ENCODE measurements at places on chromosomes 3 and 15.

DNA sequence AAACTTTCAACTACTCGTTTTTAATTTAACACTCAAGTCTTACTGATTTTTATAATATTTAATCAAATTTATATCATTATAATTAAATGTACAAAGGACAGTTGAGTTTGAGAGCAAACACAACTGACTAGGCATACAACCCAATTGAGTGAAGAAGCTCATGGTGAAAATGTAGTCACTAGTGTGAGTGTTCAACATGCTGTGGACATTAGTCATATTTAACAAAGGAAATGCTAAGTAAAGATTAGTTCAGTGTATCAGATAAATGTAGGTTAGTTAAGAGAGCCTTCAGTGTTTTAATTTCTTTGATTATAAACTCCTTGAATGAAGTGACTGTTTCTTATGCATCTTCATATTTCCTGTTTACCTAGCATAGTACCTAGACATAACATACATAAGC is 444.2 kb upstream of the GOLIM4 start:
- DNase-seq = no peak

- no peak for DNase-seq
These were observed 30.6 kb downstream of the HOMER2 start for GRCh38 chr15:82921939-82922338.

DNA sequence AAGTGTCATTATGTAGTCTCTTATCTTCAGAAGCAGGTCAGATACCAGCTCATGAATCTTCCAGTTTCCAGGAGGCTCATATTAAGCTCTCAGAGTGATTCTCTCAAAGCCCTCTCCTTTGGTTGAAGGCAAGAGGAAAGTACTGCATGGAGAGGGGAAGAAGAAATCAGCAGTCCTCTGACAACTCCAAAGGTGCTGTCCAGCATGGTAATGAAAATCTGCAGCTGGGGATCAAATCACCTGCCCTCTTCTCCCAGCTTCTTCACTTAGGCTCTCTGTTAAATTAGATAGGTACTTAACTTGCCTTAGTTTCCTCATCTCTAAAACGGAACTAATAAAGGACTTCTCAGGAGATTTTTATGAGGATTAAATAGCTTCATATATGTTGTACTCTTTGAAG is 738.8 kb upstream of the GOLIM4 start:
- no peak for DNase-seq

- DNase-seq = peak; percentile 15
These were observed 11.5 kb upstream of the SHF start for GRCh38 chr15:45199136-45199810.

DNA sequence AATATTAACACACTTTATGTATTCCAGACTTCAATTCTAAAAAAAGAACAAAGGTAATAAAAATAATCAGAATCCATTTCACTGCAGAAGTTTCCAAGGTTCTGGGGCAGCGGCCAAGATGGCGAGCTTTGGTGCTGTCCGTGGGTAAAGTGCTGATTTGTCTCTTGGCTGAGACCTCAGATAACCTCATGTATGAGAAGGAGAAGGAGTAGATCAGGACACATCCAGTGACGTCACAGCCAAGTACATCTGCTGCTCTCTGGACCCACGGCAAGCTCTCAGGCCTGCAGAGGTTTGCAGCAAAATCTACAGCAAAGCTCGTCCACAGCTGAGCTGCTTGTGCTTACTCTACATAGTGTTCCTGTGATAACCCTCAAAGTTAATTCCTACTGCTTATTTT is 165.7 kb downstream of the MAGI1 start:
- DNase-seq = no peak

GRCh38 chr3:12392101-12392878 is 92.0 kb upstream of the TSEN2 start:
- no peak for DNase-seq

DNA sequence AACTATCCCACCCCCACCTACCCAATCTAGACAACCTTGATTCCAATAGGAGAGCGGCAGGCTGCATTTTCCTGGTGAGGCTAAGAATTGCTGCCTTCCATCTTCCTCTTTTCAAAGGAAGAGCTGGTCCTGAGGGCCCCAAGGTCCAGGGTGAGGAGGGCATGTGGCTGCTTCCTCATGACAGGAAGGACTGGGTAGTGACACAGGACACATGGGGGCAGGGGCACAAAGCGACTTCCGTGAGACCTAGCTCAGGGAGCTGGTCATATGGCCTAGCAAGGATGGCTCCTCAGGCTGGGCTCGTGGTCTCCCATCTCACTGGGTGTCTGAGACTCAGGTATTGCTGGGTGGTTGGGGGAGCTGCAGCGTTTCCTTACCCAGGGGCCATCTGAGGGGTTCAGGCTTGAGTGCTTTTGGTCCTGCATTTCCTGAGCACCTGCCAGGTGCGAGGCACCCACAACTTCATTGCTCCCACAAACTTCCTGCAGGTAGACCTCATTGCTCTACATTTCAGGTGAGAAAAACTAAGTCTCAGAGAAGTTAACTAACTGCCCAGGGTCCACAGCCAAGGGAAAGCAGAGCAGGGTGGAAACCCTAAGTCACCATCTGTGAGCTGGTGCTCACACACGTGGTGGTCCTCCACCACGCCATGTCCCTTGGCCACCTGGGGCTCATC is 160.0 kb upstream of the TLE3 start:
- DNase-seq = no peak

GRCh38 chr3:134279466-134279865 is 28.8 kb upstream of the RYK start:
- DNase-seq = no peak

GRCh38 chr15:99100245-99101173 is 4.4 kb upstream of the SYNM start:
- DNase-seq = peak; percentile 59

- no peak for DNase-seq
These were observed 2.0 kb downstream of the NR1I2 start for GRCh38 chr3:119783883-119784282.

- no peak for DNase-seq
These were observed 5.6 kb downstream of the SIAH2 start for GRCh38 chr3:150757364-150757763.

- DNase-seq = peak; percentile 17
These were observed 61.4 kb upstream of the IMPG2 start for GRCh38 chr3:101381809-101382208.

DNA sequence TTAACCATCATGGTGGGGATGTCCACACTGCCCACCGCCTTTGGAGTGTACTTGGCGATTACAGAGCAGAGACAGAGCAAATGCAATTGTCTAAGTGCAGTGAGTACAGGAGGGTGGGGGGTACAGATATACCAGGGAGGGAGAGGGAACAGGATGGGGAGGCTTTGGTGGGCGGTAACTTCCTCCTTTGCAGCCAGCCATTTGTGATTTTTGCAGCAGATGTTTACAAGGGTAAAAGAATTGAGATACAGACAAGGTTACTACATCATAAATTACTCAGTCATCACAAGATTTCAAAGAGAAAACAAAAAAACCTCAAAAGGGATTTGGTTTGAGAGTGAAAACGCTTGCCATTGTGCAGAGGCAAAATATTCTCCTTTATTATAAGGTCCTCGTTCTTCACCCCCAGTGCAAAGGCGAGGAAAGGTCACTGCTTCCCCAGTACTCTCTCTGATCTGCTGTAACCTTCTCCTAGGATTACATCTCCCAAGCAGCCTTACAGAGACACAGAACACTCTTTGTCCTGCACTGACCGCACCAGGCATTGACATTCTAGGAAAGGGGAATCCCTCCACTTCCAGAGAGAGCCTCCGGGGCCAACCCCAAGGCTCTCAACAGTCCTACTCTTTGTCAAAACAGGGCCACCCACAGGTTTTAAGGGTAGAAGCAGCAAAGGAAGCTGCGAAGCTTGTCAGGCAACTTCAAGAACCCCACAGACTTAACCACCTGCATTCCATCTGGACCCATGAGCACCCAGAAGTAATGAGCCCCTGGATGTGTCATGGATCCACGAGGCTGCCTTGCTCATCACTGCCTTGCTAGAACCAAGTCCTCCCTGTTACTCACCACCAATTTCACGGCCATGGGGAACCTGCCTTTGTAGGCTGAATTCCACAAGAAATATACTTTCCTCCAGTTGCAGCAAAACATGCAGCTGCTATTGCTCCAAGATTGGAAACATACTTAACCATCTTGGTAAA is 117.3 kb downstream of the ADAMTS17 start:
- no peak for DNase-seq

DNA sequence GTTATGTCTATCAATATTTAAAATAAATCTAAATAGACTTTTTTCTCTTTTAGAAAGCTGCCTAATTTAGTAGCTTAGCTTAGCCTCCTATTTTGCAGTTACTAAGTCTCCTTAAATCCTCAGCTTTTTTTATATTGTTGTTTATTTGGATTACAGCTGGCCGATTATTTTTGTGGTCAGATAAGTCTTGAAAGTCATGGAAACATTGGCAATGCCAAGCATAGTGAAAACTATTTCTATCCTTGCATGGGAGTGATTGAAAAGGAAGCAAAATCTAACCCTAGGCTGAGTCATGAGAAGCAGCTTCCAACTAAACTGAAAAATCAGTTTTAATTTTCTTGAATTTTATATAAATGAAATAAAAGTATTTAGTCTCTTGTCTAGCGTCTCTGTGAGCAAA is 1063.0 kb upstream of the GBE1 start:
- no peak for DNase-seq

Measured in NCI-H460 (cell line).